ENCODE measurements at places on chromosomes 12 and 14. TPM values are rescaled to one million over a fixed set of nuclear protein-coding genes. Genes with fewer than 3 reads are reported as not detected.
A peak's percentile ranks its signal among the peaks of the same experiment; 100 is the strongest.

The IGFBP6 gene
- 22.6 TPM for total RNA-seq

The ITPK1 gene
- 46.3 TPM for total RNA-seq

The RTL1 gene
- not detected for total RNA-seq

The PLEKHG7 gene
- not detected for total RNA-seq

The C1RL gene
- 73.3 TPM for total RNA-seq

The LMO3 gene
- total RNA-seq = 14.2 TPM

The TOMM20L gene
- not detected for total RNA-seq

The SMCO3 gene
- total RNA-seq = not detected

The AVPR1A gene
- 4.1 TPM for total RNA-seq

The NDRG2 gene
- 171 TPM for total RNA-seq

The WSCD2 gene
- total RNA-seq = 0.43 TPM

The TCL1B gene
- total RNA-seq = not detected

The AMDHD1 gene
- not detected for total RNA-seq

The GPR137C gene
- 3.9 TPM for total RNA-seq

The PLEKHH1 gene
- total RNA-seq = 129 TPM

GRCh38 chr12:71159264-71159663, 1.5 kb upstream of the TSPAN8 start:
- H3K36me3 ChIP-seq = no peaks in the 10 kb centered on the region
- H3K27ac ChIP-seq = peak overlapping the region; percentile 87
- no peak overlapping the region for H3K4me3 ChIP-seq
- H3K27me3 ChIP-seq = no peaks in the 10 kb centered on the region
- peaks cover 45% of the 10 kb centered on the region for H3K4me1 ChIP-seq

DNA sequence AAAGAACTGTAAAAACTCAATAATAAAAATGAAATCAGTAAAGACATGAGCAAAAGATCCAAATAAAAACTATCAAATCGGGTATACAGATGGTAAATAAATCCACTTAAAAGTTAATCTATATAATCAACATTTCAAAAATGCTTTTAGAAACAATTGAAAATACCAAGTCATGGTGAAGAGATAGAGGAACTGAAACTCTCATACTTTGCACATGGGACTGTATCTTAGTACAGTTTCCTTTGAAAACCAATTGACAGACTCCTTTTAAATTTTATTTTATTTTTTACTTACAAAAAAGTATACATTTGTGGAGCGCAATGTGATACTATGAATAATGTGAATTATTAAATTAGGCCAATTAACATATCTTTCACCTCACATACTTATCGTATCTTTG, 98.6 kb upstream of the FAR2 start:
- no peak overlapping the region for H3K27ac ChIP-seq
- no peaks in the 10 kb centered on the region for H3K36me3 ChIP-seq
- H3K27me3 ChIP-seq = no peaks in the 10 kb centered on the region
- H3K4me3 ChIP-seq = no peak overlapping the region
- H3K4me1 ChIP-seq = no peaks in the 10 kb centered on the region

GRCh38 chr14:65070471-65070976, 31.8 kb downstream of the MAX start:
- H3K4me1 ChIP-seq = peaks cover 39% of the 10 kb centered on the region
- no peaks in the 10 kb centered on the region for H3K27me3 ChIP-seq
- peak; percentile 90 for DNase-seq
- peak overlapping the region; percentile 23 for H3K4me3 ChIP-seq
- H3K36me3 ChIP-seq = peaks cover 60% of the 10 kb centered on the region

DNA sequence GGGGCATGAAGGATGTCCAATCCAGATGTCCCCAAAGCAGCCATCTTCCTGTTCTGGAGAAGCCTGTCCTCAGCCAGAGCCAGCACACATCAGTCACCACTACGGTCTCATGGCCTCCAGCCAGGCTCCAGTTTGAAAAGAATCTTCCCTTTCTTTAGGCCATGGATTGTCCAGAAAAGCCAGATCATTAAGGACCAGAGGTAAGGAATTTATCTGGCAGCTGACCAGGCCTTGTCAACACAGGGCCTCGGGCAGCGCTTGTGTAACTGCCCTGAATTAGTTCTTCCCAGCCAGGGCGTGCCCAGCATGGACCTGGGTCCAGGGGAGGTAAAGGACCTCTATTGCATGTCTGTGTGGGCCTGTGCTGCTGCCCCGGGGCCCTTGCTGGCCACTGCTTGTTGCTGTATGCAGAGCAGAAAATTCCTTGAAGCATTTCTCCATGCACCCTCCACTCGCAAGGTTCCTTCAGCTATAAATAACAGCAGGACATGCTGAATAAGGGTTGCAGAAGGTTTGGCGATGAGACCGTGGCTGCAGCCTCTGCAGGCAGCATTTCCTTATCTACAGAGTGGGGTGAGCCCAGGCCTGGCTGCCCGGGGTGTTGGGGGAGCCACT, 21.7 kb upstream of the VPS37B start:
- no peak overlapping the region for H3K4me3 ChIP-seq
- DNase-seq = peak; percentile 78
- H3K27me3 ChIP-seq = no peaks in the 10 kb centered on the region
- H3K27ac ChIP-seq = peak overlapping the region; percentile 36

GRCh38 chr12:5684989-5685388, 253.1 kb downstream of the NTF3 start:
- no peak for DNase-seq
- H3K4me1 ChIP-seq = no peaks in the 10 kb centered on the region
- H3K27ac ChIP-seq = no peak overlapping the region
- H3K27me3 ChIP-seq = no peaks in the 10 kb centered on the region

DNA sequence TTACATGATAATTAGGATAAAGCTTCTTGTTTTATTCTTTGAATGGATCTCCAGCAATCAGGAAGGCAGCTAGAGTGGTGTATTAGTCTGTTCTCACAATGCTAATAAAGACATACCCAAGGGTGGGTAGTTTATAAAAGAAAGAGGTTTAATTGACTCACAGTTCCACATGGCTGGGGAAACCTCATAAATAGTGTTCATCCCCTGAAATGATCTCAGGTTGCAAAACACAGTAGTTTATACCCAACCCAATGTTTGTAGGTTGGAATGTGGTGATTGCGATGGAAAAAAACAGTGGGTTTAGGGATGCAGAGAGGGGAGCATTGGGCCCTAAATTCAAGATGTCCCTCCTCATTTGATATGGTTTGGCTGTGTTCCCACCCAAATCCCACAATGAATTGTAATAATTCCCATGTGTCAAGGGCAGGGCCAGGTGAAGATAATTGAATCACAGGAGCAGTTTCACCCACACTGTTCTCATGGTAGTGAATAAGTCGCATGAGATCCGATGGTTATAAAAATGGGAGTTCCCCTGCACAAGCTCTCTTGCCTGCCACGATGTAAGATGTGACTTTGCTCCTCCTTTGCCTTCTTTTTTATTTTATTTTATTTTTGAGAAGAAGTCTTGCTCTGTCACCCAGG, 11.5 kb downstream of the MUCL1 start:
- H3K4me1 ChIP-seq = no peaks in the 10 kb centered on the region
- H3K4me3 ChIP-seq = no peak overlapping the region
- no peaks in the 10 kb centered on the region for H3K36me3 ChIP-seq
- H3K27me3 ChIP-seq = no peaks in the 10 kb centered on the region
- no peak for DNase-seq

- H3K27ac ChIP-seq = no peak overlapping the region
- DNase-seq = no peak
- H3K4me1 ChIP-seq = no peaks in the 10 kb centered on the region
These were observed 71.4 kb downstream of the AKAP6 start for GRCh38 chr14:32400480-32400879.

DNA sequence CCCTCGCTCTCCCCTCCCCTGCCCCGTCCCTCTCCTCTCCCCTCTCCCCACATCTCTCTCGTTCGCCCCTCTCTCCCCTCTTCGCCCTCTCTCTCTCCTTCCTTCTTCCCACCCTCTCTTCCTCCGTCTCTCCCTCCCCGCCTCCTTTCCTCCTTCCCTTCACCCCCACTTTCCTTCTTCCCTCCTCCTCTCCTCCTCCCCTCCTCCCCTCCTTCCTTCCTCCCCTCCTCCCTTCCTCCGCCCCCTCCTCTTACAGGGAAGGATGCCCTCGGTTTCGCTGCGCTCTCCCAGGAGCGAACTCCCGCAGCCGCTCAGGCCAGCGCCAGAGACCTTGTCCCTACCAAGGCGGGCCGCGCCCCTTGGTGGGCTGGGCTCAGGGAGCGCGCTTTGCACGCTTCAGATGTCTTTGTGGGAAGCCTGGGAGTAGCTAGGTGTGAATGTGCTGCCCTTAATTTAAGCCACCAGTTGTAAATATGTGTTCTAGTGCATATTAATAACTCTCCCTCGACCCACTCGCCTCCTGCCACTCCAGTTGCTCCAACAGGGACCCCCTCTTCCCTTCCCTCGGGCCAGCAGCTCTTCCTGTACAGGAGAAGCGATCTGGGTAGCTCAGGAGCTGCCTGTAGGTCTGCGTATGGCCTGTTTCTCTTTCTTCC, 13.3 kb upstream of the MAP3K9 start:
- peak; percentile 41 for DNase-seq
- H3K27ac ChIP-seq = peak overlapping the region; percentile 51

GRCh38 chr12:130959632-130960031, 5.9 kb downstream of the ADGRD1 start:
- H3K27ac ChIP-seq = no peak overlapping the region
- no peaks in the 10 kb centered on the region for H3K36me3 ChIP-seq
- no peaks in the 10 kb centered on the region for H3K4me1 ChIP-seq
- DNase-seq = no peak
- H3K27me3 ChIP-seq = no peaks in the 10 kb centered on the region

GRCh38 chr14:24744641-24745040, 110.7 kb upstream of the GZMB start:
- H3K4me3 ChIP-seq = no peak overlapping the region
- no peak for DNase-seq
- no peaks in the 10 kb centered on the region for H3K4me1 ChIP-seq

DNA sequence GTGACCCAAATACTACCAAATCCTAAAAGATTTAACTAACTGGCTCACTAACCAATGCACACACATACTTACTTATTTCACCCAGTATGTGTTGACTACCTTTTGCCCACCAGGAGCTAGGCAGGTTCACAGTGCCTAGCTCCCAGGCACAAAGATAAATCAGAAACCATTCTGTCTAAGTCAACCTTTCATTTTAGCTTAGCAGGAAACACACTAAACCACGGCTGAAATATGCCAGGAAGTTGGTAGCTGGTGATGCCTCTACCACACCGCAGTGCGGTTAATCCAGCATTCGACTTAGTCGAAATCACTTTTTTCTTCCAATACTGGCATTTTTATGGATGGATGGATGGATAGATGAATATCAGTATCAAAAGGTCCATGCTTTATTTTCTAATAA, 597.7 kb downstream of the DIO2 start:
- H3K36me3 ChIP-seq = no peaks in the 10 kb centered on the region
- no peaks in the 10 kb centered on the region for H3K4me1 ChIP-seq
- no peak for DNase-seq
- H3K27ac ChIP-seq = no peak overlapping the region

- no peaks in the 10 kb centered on the region for H3K27me3 ChIP-seq
- H3K36me3 ChIP-seq = no peaks in the 10 kb centered on the region
- no peak for DNase-seq
- H3K4me1 ChIP-seq = no peaks in the 10 kb centered on the region
- H3K4me3 ChIP-seq = no peak overlapping the region
These were observed 102.2 kb downstream of the GPHN start for GRCh38 chr14:66610154-66610563.

DNA sequence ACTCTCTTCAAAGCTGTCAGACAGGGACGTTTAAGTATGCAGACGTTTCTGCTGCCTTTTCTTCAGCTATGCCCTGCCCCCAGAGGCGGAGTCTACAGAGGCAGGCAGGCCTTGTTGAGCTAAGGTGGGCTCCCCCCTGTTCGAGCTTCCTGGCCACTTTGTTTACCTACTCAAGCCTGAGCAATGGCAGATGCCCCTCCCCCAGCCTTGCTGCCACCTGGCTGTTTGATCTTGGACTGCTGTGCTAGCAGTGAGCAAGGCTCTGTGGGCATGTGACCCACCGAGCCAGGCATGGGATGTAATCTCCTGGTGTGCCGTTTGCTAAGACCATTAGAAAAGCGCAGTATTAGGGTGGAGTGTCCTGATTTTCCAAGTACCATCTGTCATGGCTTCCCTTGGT, 900.4 kb upstream of the MDGA2 start:
- H3K4me1 ChIP-seq = no peaks in the 10 kb centered on the region
- no peak for DNase-seq
- no peak overlapping the region for H3K4me3 ChIP-seq

DNA sequence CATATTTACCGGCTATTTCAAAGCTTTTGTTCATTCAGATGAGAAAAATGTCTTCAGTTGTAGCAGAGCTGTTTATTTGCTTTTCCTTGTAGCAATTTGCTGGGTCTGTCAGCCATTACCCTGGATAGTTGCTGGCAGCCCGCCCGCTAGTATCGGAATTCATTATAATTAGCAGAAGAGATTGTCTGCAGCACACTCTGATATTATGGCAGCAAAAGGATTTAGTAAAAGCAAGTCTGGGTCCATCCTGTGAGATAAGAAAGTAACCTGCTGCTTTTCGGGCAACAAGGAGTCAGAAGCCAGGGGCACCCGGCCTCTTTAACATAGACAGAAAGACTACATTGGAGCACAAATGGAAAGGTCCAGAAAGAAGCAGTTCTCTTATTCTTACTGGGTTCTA, 6.1 kb upstream of the SLC35E3 start:
- DNase-seq = no peak
- no peaks in the 10 kb centered on the region for H3K27me3 ChIP-seq
- no peak overlapping the region for H3K27ac ChIP-seq
- H3K36me3 ChIP-seq = peaks cover 13% of the 10 kb centered on the region
- no peaks in the 10 kb centered on the region for H3K4me1 ChIP-seq

- no peak overlapping the region for H3K27ac ChIP-seq
- no peak overlapping the region for H3K4me3 ChIP-seq
- H3K4me1 ChIP-seq = no peaks in the 10 kb centered on the region
- no peak for DNase-seq
- H3K36me3 ChIP-seq = no peaks in the 10 kb centered on the region
These were observed 369.3 kb downstream of the VRK1 start for GRCh38 chr14:97166497-97166896.

DNA sequence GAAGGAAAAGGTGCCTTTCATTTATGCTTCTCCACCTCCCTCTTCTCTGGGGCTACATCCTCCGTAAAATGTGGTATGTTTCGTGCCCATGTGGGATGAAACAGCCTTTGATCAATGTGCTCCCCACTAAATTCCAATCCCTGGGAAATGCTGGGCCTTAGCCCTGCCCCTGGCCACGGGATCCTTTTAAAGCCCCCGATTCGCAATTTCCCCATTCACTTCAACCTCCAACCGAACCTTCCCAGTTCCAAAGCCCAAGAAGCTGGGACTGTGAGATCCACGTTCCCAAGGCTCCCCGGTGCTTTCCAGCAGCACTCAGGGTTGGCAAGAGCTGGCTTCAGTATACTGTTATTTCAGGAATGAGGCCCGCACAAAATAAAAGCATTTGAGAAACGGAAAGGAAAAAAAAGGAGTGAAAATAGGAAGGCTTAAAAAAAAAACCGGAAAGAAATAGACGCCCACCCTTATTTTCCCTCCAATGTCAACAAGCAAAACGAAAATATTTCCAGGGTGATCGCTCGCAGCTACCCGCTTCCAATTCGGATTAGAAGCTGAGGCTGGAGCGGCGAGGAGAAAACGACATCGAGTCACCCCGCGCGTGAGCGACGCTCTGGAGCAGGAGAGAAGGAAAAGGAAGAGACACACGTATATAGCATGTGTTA, 1.3 kb upstream of the FOXG1 start:
- peaks cover 19% of the 10 kb centered on the region for H3K4me1 ChIP-seq
- DNase-seq = no peak
- no peaks in the 10 kb centered on the region for H3K36me3 ChIP-seq
- H3K27me3 ChIP-seq = peaks cover 89% of the 10 kb centered on the region
